ENCODE measurements at places on chromosomes 5 and 9.

GRCh38 chr5:14235872-14236271, 92.7 kb downstream of the TRIO start:
- DNase-seq: no peak

DNA sequence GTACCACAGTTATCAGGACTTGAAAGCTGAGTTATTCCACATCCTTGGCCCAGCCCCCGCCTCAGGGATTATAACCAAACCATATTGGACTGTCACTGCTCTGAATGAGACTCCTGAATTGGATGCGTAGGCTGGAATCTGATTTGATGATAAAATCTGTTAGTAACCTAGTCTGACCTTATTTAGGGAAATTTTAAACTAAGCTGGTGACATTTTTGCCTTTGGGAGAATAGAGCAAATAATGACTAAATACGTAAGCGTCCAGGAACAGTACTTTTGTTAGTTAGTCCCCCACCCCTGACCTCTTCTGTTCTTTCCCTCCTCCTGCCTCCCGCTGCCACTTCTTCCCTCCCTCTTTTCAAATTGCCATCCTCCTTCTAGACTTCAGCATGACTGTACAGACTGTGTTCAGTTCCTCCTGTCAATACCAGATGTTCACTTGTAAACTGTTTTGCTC, 92.6 kb downstream of the TLE4 start:
- DNase-seq: no peak

DNA sequence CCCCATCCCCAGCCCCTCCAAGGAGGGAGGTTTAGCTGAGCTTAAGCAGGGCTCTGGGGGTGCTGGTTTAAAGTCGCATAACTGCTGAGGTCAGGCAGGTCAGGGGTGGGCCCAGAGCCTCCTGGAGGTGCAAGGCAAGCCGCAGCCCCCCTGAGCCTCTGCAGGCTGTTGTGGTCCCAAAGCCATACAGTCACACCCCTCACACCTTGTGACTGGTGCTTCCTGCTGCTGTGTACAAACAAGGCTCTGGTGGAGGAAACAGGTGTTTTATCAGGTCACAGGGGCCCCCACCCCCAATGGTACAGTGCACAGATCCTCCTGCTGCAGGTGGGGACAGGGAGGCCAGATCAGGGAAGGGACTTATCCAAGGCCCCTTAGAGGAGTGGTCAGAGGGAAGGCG, 8.0 kb downstream of the TCF7 start:
- no peak for DNase-seq

- DNase-seq: no peak
These were observed 543.2 kb upstream of the SGCD start for GRCh38 chr5:155783791-155784190.

GRCh38 chr9:95780121-95780520, 95.4 kb upstream of the ERCC6L2 start:
- DNase-seq: no peak

GRCh38 chr5:147509041-147509709, 693 bp downstream of the DPYSL3 start:
- DNase-seq: peak; percentile 74

- no peak for DNase-seq
These were observed 115.6 kb downstream of the TRPM6 start for GRCh38 chr9:74772121-74772520.

- no peak for DNase-seq
These were observed 140.1 kb downstream of the TMEM38B start for GRCh38 chr9:105834404-105834803.

DNA sequence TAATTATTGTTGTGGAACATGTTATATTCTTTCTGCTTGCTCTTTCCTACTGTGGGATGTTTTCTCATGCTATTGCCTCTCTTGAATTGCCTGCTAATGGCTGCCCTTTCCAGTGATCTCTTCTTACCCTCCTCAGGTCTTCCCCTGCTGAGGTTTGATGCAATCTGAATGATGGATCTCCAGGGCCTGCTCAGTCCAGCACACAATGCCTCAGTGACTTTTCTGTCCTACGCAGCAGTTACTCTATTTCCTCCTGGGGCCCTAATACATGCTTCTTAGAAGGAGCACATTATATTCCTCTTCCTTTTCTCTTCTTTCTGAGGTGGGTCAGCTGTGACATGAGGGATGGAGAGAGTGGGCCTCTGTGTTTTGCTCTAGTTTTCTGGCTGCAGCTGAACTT, at the start of gene SPINK14:
Gene SPINK14, plus strand, starts transcription at position 301 of the 400 bp plus-strand sequence. CDS start 1,187 bp downstream, outside the sequence.
- DNase-seq: no peak

- no peak for DNase-seq
These were observed 62.7 kb upstream of the GGTA1 start for GRCh38 chr9:121562301-121562700.

- no peak for DNase-seq
These were observed 152.2 kb upstream of the IRX2 start for GRCh38 chr5:2903451-2904395.

DNA sequence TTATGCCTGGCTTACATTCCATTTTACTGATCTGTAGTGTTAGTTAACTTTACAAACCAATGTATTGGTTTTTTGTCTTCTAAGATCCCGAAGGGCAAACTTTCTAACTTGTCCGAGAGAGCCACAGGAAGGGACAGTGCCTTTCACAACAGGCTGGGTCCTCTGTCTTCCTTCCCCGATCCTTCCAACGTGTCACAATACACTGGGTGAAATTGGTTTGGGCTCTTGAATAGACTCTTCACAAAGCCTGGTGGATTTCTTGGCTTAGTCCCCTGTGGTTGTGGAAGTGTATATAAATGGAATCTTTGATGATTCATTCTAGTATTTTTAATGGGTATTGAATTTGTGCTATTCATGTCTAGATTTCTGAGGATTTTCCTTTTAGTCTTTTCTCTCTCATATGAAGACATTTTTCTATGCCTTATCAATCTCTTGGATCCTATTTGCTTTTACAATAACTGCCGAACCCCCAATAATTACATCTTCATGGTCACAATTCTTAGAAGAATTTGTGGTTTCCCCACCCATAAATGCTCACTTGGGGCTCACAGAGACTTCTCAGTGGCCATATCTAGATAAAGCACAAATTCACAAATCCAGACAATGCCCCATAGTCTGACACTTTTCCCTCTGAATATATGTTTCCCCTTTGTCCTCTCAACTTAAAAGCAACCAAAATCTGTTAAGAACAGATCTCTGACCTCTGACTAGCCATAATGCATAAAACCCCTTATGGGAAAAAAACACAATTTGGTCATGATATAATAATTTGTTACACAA, 107.7 kb downstream of the MTRR start:
- no peak for DNase-seq

DNA sequence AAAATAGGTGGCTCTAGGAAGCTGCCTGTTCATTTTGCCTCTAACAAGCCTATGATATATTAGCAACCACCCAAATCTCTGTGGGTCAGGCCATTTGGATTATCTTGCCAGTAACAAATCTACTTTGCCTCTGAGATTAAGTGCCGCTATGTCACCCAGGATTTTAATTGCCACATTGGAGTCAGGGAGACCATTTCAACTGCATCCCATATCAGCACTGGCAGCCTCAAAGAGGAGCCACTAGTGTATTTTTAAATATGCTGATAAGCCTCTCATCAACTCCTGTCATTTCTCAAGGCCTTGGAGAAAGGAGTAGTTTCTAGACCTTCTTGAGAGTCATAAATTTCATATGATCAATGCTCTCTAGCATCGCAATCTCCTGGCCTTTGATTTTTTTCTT, 12.1 kb upstream of the ADAMTS19 start:
- DNase-seq: no peak

DNA sequence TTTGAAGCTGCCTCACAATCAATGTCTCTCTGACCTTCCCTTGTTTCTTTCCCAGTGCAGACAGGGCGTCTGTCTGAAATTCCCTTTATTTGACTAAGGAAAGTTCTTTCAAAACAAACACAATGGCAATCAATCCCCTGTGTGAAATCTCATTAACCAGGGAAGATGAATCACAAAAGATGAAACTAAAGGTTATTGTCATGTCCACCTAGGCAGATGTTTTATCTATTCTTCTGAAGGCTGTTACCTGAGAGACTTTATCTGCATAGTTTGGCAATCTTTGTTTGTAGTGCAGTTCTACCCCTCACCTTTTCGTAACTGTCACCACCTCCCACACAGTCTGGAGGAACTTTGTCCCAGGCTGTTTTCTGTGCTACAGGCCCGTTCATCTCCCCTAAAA, 217.5 kb upstream of the RIOK2 start:
- DNase-seq: no peak

- no peak for DNase-seq
These were observed 116.6 kb upstream of the ABCA1 start for GRCh38 chr9:105044518-105044917.
